ENCODE measurements at places on chromosomes 12 and 14. TPM values are rescaled to one million over a fixed set of nuclear protein-coding genes. Genes with fewer than 3 reads are reported as not detected.

- no peak for DNase-seq
Measured at GRCh38 chr12:26614011-26614616, 218.9 kb downstream of the ITPR2 start.

DNA sequence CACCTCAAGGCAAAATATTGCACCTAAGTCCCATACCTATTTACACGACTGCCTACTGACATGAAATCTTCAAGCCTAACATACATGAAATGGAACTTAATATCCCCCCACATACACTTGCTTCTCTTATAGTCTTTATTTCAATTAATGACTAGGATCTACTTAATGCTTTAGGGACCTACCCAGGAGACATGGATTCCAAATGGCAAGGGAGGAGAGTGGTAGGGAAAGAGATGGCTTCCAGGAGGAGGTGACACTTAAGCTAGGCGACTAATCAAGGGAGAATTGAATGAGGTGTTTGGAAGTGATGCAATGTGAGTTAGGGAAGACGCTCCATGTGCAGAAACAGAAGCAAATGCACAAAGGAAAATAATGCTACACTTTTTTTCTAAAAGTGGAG lies 9.7 kb upstream of the PPP1R12A start:
- no peak for DNase-seq

GRCh38 chr12:77401064-77401769 lies 335.8 kb upstream of the E2F7 start:
- DNase-seq = no peak

The CDK2 gene
- total RNA-seq = 146 TPM

- DNase-seq = no peak
Measured at GRCh38 chr14:81302638-81303037, 81.9 kb upstream of the GTF2A1 start.

The LRRC43 gene
- total RNA-seq = not detected

The FSCB gene
- not detected for total RNA-seq

The KANSL2 gene
- total RNA-seq = 56.6 TPM

DNA sequence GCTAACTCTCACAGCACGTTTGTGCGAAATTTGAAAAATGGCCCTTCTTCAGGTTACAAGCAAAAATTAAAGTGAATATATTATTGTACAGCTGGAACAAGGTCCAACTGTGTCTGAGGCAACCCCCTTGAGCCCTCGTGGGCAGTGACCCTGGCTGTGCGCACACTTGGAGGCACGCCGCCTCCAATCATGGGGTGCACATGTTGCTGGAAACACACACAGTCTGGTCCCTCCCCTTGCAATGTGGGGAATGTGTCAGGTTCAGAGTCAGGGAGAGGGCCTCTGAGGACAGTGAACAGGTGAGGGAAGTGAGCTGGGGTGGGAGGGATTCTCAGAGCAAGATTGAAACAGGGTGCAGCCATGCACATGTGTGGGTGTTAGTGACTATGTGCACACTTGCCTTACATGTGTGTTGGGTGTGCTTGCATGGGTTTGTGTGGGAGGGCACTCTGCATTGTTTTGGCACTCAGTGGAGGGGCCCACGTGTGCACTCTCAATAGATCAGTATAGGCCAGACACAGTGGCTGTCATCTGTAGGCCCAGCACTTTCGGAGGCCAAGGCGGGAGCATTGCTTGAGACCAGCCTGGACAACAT lies 9.6 kb downstream of the TSPAN9 start:
- no peak for DNase-seq

The KLRC2 gene
- 6.8 TPM for total RNA-seq

- DNase-seq = no peak
Measured at GRCh38 chr12:115343601-115344000, 659.6 kb upstream of the TBX3 start.

- DNase-seq = no peak
Measured at GRCh38 chr12:26195250-26195640, at the start of gene SSPN. Gene SSPN (plus strand): TSS chr12:26195573. CDS start chr12:26195673, 100 bp downstream.

- DNase-seq = peak; percentile 28
Measured at GRCh38 chr14:94548131-94548998, 12.9 kb upstream of the SERPINA4 start.

DNA sequence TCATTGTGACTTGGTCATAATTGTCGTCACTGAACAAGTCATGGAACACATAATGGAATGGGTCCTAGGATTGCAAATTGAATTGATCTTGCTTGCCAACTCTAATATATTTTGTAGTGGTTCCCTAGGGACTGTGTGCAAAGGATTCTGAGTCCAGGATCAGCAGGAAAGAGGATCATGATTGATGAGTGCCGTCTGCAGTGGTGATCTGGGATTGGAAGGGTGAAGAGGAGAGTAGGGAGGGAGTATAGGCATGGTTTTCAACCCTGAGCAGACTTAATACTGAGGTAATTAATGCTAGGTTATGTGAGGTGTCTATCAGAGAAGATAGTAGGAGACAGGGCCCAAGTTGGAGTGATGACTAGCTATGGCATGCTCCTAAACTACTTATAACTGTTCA lies 168.9 kb downstream of the ESR2 start:
- no peak for DNase-seq

All from activated CD8-positive, alpha-beta memory T cell treated with anti-CD3 and anti-CD28 coated beads, Interleukin-2, amount 10 ng/mL, durations not matched to agents 7 days and 5 days (primary cell).